Skin of body (tissue), 3 donors: ENCODE measurements at places on chromosomes 6 and 20.

GRCh38 chr20:24070679-24071078 lies 82.1 kb upstream of the GGTLC1 start:
- DNase-seq, result no peak

DNA sequence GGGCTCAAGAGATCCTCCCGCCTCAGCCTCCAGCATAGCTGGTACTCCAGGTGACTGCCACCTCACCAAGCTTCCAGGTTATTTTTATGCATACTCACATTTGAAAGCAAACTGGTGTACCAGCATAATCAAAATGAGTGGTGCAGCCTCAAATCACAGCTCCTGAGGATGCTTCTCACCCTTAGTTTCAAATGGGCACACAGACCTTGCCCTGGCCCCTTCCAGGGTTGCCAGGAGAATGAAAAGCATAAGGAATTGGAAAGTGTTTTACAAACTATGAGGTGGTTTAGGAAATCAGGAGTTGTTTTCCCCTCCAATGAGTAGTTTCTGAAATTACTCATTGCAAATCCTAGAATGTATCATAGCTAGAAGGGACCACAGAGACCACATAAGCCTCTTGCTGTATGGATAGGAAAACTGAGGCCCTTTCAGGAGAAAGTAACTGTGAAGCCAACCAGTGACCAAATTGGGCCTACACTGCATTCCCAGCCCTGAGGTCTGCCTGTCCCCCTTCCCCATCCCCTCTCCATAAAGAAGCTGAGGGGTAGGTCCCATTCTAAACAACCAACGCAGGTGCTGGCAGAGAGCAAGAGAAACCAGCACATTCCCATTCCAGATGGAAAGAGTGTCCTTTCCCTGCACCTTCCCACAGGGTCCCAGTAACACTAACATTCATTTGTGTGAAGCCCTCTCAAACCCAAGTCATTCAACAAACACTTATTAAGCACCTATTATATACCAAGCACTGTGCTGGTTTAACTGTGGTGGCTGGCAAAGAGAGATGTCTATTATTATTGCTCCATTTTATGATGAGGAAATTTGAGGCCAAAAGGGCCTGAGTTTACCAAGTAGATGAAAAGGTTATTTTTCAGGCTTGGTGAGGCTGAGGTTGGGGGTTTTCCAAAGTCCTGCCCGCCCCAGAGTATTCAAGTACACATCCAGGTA lies 2.1 kb upstream of the E2F1 start:
- no peak for DNase-seq

GRCh38 chr6:99241905-99242534 lies 107.5 kb downstream of the FAXC start:
- no peak for DNase-seq

GRCh38 chr20:34124469-34125249 lies 12.6 kb upstream of the EIF2S2 start:
- DNase-seq, result no peak

GRCh38 chr20:63273635-63274380 lies 1.2 kb downstream of the ARFGAP1 start:
- DNase-seq, result no peak

GRCh38 chr6:141421378-141421777 lies 711.3 kb upstream of the GJE1 start:
- DNase-seq, result no peak

GRCh38 chr6:15623276-15624116 lies 39.3 kb downstream of the DTNBP1 start:
- DNase-seq, result peak; percentile 26

- no peak for DNase-seq
Measured at GRCh38 chr20:59013959-59014608, 5.1 kb upstream of the TUBB1 start.

DNA sequence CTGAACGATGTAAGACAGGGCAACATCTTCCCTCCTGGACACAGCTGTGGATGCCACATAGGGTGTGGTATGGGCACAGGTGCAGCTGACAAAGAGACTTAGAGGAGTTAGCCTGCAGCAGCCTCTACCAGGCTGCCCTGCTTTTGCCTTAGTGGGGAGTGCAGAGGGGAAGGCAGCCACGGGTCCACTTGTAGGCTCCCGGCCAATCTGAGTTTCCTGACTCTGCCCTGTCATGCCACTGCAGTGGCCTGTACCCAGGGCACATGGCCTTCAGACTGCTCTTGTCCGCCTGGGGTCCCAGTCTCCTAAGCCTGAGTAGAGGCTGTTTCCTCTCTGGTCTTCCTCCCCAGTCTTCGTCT lies 17.1 kb upstream of the CST9L start:
- no peak for DNase-seq

DNA sequence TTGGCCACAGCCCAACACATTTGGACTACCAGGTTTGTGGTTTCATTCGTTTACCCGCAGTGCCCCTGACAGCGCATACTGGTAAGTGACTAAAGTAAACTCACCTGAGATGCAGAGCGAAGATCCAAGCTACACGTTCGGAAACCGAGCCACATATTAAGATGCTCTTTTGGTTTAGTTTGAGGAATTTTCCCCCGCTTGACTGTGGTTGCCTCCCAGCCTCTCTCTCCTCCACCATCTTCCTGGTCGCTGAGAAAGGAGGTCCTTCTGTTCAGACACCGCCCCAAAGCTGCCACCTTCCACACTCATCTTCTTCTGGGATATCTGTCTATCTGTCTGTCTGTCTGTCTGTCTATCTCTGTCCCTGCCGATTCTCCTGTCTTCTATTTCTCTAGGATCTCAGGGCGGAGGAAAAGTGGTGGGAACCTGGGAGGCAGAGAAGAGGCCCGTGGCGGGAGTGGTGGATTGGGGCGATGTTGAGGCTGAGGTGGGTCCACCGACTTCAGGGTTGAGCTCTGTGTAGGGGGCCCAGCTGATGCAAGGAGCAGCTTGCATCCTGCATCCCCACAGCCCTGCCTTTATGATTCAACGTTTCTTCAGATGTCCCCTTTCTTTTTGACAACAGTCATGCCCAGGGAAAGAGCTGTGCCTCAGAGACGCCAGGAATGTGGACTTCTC lies 196.9 kb upstream of the ZNF184 start:
- no peak for DNase-seq

GRCh38 chr20:20820785-20821483 lies 108.5 kb upstream of the RALGAPA2 start:
- no peak for DNase-seq

GRCh38 chr20:49663112-49663511 lies 50.6 kb downstream of the B4GALT5 start:
- DNase-seq, result no peak
